ENCODE measurements at places on chromosomes 13 and 19.
A peak's percentile ranks its signal among the peaks of the same experiment; 100 is the strongest.

DNA sequence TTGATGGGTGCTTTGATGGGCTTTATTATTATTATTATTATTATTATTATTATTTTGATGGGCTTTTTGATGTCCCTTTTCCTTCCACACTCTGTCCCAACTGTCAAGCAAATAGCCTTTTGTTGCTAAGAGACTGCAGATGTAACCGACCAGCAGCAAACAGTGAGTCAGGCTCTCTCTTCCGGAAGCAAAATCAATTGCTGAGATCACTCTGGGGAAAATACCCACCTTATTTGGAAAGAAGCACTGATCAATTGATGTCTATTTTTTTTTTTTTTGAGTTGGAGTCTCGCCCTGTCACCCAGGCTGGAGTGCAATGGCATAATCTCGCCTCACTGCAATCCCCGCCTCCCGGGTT, 2.9 kb downstream of the LDLR start:
- H3K4me1 ChIP-seq: peaks cover 31% of the 10 kb centered on the region
- H3K36me3 ChIP-seq: no peaks in the 10 kb centered on the region

DNA sequence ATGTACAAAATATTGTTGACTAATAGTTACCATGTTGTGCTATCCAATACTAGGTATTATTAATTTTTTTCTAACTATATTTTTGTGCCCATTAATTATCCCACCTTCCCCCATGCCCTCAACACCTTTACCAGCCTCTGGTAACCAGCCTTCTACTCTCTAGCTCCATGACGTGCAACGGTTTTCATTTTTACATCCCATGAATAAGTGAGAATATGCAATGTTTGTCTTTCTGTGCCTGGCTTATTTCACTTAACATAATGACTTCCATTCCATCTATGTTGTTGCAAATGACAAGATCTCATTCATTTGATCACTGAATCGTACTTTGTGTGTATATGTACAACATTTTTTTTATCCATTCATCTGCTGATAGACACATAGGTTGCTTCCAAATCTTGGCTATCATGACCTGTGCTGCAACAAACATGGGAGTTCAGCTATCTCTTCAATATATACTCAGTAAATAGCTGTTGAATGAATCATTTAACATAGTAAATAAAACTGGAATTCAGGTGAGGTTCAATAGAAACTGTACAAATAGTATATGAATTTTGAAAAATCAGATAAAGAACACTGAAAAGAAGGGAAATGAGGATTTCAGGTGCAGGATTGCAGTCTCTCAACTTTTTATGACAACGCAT, 509.0 kb upstream of the MIR17HG start:
- no peaks in the 10 kb centered on the region for H3K36me3 ChIP-seq
- H3K4me3 ChIP-seq: no peak overlapping the region
- H3K27me3 ChIP-seq: no peaks in the 10 kb centered on the region
- H3K27ac ChIP-seq: no peak overlapping the region

- H3K27ac ChIP-seq: peak overlapping the region; percentile 83
- no peak for DNase-seq
- peaks cover 3% of the 10 kb centered on the region for H3K4me1 ChIP-seq
- no peaks in the 10 kb centered on the region for H3K27me3 ChIP-seq
These were observed 574 bp downstream of the ZNF227 start for GRCh38 chr19:44212866-44213346.

DNA sequence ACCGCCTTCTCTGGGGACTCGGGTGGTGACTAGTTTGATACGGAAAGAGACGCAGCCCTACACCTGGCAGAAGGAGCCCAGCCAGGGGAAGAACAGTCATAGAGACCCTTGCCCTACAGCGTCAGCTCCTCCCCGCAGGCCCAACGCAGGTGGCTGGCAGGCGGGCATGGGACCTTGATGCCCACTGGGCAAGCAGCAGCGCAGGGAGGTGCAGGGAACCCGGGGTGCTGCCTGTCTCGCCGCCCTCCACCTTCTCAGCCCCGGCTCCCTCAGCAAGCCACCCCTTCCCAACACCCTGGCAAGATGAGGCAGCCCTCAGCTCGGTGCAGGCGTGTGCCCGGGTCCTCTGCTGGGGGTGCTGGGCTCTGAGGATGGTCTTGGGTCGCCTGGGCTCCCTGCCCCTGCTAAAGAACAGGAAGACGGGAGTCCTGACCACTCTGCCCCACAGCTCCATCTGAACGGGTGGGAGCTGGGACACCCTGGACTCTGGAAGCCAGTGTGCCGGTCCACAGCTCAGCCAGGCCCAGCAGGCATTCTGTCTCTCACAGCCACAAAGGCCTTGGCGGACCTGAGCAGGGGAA, 9.0 kb downstream of the MIER2 start:
- no peaks in the 10 kb centered on the region for H3K36me3 ChIP-seq
- no peaks in the 10 kb centered on the region for H3K27me3 ChIP-seq
- H3K4me1 ChIP-seq: peaks cover 4% of the 10 kb centered on the region
- no peak for DNase-seq
- H3K27ac ChIP-seq: no peak overlapping the region
- H3K4me3 ChIP-seq: no peak overlapping the region

DNA sequence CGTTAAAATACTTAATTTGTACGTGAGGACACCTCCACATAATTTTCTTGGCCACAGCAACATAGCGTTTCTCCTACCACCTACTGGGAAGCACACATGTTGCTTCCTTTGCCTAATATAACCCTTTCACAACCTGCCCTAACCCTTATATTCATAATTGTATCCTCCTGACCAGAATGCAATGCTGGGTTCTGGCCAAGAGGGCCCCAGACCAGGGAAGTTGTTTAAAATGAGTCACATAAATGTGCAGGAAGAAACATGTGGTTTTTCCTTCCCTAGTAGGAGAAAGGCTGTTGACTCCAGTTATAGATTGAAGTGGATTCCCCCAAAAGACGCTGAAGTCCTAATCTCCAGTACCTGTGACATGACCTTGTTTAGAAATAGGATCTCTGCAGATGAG, 187.3 kb downstream of the NUFIP1 start:
- H3K4me1 ChIP-seq: no peaks in the 10 kb centered on the region
- H3K27ac ChIP-seq: no peak overlapping the region
- H3K36me3 ChIP-seq: no peaks in the 10 kb centered on the region
- DNase-seq: no peak

DNA sequence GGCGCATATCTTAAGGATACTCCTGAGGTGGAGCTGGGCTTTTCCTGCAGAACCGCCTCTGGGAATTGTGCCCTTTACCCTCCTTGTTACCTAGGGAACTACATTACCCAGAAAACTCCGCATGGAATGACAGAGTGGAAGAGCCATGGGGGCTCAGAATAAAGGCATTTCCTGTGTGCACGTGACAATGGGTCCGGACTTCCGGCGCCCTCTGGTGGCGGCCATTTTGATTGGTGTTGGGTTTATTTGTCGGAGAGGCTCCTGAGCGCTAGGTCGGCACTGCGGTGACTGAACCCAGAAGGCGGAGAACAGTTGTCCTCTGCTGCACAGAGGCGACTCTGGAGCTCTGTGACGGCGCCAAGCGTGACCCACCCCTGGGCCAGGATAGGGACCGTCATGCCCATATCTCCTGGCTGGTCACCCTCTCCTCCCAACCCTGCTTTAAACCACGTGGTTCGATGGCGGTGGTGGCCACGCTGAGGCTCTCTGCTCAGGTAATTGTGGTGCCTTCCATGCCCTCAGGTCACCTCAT, at the start of gene ZNF587B:
Gene ZNF587B (plus strand): TSS at position 229 of the 532 bp plus-strand sequence. CDS start 230 bp downstream, at position 459.
- H3K36me3 ChIP-seq: no peaks in the 10 kb centered on the region
- H3K4me1 ChIP-seq: peaks cover 10% of the 10 kb centered on the region
- no peaks in the 10 kb centered on the region for H3K27me3 ChIP-seq
- peak within 1 kb of the TSS; percentile 64 for H3K27ac ChIP-seq
- DNase-seq: peak; percentile 83

GRCh38 chr13:77313923-77314322, 13.0 kb downstream of the MYCBP2 start:
- no peaks in the 10 kb centered on the region for H3K36me3 ChIP-seq
- peaks cover 21% of the 10 kb centered on the region for H3K4me1 ChIP-seq
- H3K27ac ChIP-seq: no peak overlapping the region
- H3K4me3 ChIP-seq: no peak overlapping the region
- no peak for DNase-seq
- H3K27me3 ChIP-seq: no peaks in the 10 kb centered on the region
